ENCODE measurements at places on chromosomes 4 and X.

DNA sequence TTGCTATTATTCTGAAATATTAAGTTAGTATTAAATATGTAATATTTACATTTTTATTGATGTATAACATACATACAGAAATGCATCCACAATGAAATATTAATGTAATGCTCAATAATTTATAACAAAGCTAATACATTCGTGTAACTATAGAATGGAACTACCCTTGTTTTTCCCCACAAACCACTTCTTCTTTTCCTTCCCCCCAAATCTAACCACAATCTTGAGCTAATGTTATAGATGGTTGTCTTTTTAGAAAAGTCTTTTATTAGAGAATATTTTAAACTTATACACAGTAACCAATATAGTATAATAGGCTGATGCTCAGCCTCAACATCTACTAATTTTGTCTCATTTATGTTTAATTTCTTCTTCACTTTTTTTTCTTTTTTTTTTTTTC is 4.5 kb upstream of the ZNF732 start:
- DNase-seq: no peak

GRCh38 chr4:139599076-139599475 is 43.1 kb upstream of the SETD7 start:
- DNase-seq: no peak

GRCh38 chr4:158873795-158874401 is 105.1 kb downstream of the FNIP2 start:
- DNase-seq: peak; percentile 65

- DNase-seq: no peak
Measured at GRCh38 chr4:154222875-154223274, 268.7 kb downstream of the DCHS2 start.

DNA sequence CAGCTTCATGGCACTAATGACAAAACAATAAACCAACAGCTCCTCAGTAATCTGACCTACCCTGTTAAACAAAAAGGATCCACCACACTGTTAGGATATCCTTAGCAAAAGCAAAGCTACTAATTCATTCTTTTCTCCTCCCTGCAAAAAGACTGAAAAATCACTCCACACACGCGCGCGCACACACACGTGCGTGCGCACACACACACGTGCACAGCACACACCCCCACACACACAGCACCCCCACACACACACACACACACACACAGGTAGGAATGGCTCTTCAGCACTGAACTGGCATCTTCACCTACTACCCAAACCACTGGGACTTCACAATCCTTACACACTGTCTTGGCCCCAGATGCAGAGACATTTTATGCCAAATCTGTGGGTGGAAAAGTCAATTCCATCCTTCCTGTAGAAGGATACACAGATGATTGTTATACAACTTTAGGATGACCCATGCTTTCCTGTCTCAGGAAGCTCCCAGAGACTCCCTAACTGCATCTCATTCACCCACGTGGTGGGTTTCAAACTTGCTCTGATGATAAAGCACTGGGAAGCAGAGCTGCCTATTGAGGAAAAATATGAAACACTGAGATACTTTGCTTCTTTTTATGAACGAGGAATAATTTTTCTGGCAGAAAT is 102.5 kb downstream of the TSPAN5 start:
- no peak for DNase-seq

- no peak for DNase-seq
Measured at GRCh38 chr4:185421366-185422124, 4.2 kb downstream of the UFSP2 start.

DNA sequence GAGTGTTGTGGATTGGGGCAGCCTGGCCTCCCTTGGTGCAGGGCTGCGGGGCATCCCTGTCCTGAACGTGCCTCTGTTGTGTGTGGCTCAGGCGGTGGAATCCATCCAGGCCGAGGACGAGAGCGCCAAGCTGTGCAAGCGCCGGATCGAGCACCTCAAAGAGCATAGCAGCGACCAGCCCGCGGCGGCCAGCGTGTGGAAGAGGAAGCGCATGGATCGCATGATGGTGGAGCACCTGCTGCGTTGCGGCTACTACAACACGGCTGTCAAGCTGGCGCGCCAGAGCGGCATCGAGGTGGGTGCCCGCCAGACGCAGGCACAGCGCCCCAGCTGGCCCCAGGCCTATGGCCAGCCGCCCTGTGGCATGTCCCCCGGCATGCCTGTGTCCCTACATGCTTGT is 25.6 kb downstream of the MAEA start:
- no peak for DNase-seq

DNA sequence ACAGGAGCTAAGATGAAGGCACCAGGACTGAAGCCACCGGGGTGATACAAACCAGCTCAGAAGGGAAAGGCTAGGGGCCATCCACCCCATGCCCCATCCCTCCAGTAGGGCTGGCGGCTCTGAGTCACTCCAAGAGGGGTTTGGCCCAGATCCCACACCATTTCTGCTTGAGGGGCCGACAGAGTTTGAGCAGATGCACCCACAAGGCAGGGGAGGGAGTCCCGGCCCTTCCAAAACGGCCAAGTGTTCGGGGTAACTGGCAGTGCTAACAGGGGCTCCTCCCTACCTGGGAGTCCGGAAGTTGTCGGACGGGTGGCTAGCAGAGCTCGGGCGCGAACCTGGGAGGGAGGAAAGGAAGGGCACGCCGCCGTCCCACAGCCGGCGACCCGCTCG is 412 bp downstream of the SLC10A3 start:
- peak; percentile 39 for DNase-seq

DNA sequence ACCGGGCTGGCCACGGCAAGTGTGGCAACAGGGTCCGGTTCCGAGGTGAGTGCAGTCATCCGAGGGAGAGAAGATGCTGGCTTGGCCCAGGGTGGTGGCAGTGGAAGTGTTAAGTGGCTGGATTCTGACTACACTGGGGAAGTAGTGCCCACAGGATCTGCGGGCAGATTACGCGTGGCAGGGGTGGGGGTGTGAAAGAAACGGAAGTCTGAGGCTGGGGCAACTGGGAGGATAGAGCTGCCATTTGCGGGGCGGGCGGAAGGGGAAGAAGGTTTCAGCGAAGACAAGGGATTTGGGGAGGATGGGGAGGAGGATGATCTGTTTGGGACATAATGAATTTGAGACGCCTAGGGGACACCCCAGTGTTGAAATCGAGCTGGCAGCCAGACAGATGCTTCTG is 5.3 kb downstream of the RS1 start:
- DNase-seq: no peak

DNA sequence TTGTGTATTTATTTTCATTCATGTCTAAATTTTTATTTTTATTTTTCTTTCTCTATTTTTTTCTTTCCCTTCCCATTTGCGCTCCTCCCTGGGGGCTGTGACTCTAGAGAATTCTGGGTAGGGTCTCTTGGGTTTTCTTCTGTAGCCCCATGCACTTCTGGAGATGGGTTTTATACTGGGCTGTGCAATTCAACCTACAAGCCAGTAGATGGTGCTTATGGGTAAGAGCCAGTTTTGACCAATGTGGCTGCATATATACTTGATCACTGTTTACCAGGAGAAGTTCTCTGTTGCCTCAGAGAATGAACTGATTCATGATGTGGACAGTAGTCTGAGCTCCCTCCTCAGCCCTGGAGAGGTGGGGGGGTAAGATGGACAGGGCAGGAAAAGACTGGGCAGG is 614.6 kb downstream of the PCDH19 start:
- DNase-seq: no peak

DNA sequence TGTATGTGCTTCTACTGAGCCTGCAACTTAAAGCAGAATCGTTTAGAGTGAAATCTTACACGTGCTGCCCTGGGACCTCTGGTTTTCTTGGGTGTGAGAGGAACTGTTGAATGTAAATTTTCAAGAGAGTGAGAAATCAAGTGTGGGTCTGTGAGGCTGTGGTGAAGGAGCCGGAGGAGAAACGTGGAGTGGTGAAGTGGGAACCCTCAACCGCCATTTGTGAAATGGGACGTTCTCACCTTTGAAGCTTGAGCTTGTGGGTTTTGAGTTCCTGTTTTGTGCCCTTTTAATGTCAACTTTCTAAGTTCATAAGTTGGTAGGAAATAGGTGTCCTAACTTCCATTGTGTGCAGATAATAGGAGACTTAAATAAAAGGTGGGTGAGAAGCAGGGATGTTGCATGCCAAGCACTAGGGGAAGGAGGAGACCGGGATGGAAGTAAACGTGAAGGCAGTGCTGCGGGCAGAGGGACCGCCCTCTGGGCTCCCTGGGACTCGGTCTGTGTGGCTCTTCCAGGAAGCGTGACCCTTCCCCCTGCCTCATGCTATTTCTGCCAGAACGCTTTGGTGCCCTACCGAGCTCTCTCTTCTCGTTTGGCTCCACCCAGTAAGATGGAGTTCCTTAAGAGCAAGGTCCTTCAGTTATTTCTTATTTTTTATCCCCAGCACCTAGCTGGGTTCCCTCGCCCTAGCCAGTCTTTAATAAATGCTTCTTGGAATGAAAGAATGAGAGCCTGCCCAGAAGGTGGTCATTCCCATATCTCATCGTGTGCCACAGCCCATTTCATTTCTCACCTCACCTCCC is 56.0 kb downstream of the TMEM131L start:
- DNase-seq: peak; percentile 85

DNA sequence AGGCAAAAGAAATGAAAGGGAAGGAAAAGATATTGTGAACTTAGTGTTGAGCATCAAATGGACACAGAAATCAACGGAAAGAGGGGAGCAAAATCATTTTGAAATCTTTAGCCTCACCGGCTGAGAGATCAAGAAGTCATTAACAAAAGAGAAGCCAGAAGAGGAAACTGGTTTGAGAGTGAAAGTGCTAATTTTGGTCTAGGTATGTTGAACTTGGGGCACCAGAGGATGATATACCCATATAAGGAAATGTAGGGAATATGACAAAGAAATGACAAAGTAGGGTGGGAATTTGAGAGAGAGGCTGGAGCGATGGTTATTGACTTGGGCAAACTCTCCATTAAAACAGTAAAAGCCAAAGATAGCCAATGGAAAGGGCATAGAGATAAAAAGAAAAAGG is 183.4 kb upstream of the ATOH1 start:
- DNase-seq: no peak

DNA sequence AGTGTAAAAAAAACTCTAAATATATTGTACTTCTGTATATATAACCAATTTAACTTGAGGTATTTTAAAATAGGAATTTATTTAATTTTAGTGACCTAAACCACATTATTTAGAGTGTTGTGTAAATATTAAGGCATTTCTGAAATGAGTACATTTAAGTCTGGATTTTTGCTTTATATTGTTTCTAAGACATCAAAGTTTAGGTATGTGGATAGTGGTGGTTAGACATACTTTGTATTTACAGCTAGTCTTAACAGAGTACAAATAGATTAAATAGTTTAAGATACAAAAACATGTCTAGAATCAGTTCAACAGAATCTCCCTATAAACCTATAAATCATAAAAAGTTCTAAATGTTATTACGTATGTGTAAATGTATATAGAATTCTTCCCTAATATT is 588.5 kb downstream of the TRIML1 start:
- DNase-seq: no peak

GRCh38 chrX:32597777-32598176 is 613.6 kb downstream of the DMD start:
- no peak for DNase-seq

DNA sequence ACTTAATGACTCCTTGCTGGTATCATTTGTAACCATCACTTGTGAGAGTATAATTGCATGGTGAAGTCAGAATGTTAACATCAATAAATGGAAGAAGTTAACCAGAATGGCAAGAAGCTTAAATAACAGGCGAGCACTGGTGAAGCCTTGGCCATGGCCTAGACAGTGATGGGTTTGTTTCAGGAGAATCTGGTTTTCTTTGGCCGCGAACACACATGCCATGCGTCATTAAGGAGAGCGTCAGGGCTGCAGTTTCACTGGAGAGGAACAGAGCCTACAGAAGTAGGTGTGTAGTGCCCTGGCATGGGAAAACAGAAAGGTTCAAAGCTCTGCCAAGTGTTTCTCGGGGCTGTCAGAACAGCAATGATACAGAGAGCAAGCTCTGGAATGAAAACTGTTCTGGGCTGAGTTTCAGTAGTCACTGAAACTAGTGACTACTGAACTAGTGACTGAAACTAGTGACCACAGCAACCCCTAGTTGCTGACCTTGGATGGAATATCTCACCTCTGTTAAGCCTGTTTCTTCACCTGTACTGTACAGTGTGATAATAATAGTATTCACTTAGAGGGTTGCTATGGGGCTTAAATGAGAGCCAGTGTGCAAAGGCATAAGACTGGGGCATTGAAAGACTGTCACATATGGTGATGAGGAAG is 93.8 kb downstream of the C4orf51 start:
- peak; percentile 23 for DNase-seq

GRCh38 chr4:144591401-144591800 is 54.6 kb upstream of the HHIP start:
- no peak for DNase-seq

DNA sequence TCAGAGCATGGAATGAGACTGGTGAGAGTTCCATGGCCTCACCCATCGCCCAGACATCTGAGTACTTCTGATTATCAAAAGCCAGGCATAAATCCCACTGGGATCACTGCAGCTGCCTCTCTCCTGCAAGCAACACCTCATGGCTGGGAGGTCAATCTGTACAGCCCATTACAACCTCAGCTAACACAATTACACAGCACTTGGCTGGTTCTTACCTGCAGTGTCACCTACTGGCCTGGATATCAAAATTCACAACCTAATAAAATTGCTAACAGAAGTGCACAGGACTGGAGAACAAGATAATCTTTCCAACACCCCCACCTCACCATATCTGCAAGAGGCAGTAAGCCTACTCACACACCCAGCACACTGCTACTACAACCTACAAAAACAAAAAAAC is 341.7 kb upstream of the NDST3 start:
- DNase-seq: no peak

- DNase-seq: no peak
Measured at GRCh38 chr4:51825341-51825740, 17.6 kb upstream of the DCUN1D4 start.

- DNase-seq: no peak
Measured at GRCh38 chr4:141099326-141099725, 33.9 kb downstream of the RNF150 start.

GRCh38 chrX:154032160-154032559 is 12.5 kb upstream of the IRAK1 start:
- no peak for DNase-seq

DNA sequence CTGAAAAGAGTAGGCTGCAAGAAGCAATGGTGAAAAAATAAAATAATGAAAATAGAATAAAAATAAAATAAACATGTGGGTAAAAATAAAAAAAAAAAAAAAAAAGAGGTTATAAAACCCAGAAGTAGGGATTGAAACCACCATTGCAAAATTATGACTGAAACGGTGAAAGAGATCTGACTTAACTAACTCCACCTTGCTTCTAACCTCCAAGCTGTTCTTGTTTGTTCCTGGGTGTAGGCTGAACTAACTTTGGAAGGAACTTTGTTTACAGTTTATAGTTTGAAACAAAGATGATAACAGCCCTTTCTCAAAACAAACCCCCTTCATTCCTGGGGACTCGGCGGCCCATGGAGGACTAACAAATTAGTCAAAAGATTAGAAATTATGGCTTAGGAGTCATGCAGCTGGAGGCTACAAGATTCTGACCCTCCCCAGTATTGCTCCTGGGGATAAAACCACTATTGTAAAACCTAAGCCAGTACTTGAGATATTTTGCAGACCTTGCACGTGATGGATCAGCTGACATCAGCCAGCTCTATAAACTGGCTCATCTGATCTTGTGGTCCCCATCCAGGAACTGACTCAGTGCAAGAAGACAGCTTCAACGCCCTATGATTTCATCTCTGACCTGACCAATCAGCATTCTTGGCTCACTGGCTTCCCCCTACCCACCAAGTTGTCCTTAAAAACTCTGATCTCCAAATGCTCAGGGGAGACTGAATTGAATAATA is 30.4 kb downstream of the DDX60L start:
- peak; percentile 64 for DNase-seq

All from activated CD4-positive, alpha-beta T cell treated with anti-CD3 and anti-CD28 coated beads, Interleukin-2, amount 50 U/mL, for 16 hours (primary cell).